ENCODE measurements at places on chromosomes 16 and 17. TPM values are rescaled to one million over a fixed set of nuclear protein-coding genes. Genes with fewer than 3 reads are reported as not detected.

DNAAF1 gene
- under 0.01 TPM for total RNA-seq

DNA sequence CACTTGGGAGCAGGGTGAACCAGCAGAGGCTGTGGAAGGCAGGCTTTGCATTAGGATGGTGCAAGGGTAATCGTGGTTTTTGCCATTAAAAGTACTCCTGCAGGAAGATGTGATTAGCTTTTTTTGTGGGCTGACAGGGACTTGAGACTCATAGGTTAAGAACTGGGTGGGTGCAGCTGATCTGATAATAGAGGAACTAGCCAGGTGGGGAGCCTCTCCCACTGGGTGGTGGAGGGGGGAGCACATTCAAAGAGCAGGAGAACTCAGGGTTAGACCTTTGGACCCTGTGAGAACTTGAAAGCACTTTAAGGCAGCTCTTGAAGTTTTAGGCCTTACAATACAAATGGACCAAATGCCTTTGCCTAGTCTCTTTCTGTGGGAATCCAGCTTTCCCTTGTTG lies 32.4 kb downstream of the CCL4 start:
- no peak for DNase-seq

SYCE1L gene
- 2.8 TPM for total RNA-seq

DNA sequence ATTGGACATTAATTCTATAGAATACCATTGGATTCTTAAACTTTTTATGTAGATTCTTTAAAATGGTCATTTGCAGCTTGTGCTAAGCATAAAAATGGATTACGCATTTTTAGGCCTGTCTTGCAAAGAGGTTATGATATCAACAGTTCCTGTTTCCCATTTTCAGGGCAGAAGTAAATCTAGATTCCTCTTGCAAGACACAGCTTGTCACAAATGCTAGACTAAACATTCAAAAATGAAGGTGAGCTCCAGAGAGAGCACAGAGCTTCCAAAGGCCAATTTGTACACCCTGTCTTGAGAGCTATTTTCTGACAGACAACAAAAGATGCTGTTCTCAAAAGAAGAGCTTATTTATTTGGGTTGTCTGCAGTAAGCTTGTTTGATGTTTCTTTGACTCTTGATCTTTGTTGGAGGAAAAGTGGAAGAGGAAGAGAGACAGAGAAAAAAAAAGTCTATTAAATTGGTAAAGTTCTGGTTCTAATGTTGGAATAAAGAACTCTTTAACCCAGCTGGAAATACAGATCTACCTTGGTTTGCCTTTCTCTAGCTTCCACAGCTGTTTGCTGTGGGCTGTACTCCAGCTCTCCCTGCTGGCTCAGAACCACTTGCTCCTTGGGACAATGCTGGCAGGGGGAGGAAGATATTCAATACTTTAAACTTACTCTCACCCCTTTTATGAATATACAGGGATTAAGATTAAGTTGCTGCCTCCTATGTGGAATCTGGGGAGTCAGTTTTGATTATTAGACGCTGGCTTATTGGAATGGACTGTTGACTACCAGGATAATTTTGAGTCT lies 651.8 kb downstream of the CDH11 start:
- no peak for DNase-seq

DNA sequence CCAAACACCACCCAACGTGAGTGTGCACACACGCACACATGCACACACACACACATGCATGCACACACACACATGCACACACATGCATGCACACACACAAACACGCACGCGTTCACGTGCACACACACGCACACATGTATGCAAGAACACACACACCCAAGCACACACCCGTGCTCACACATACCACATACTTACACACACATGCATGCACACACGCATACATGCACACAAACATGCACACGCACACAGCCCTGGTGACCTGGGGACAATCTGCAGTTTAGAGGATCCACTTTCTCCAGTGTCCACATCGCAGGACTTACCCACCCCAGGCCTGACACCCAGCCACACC lies 6.2 kb downstream of the USH1G start:
- DNase-seq = no peak

CSH2 gene
- total RNA-seq = not detected

DNA sequence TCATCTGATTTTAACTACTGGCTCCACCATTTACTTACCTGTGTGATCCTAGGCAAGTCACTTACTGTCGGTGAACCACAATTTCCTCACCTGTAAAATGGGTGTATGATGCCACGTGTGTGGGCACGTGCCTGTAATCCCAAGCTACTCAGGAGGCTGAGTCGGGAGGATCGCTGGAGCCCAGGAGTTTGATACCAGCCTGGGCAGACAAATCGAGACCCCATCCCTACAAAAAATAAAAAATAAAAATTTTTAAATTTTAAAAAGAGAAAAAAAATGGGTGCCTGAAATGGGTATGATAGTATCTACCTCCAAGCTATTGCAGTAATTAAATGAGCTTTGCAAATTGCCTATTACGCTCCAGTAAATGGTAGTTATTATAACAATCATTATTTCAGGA lies 225.3 kb downstream of the CCDC182 start:
- DNase-seq = no peak

TP53TG3B gene
- not detected for total RNA-seq
